H1 (cell line): ENCODE measurements at places on chromosomes 11 and 22.

GRCh38 chr11:69467196-69467595 lies 14.3 kb upstream of the LINC01488 start:
- H3K36me3 ChIP-seq = no peaks in the 10 kb centered on the region
- no peak overlapping the region for H3K4me3 ChIP-seq
- no peak overlapping the region for H3K27ac ChIP-seq
- H3K27me3 ChIP-seq = no peaks in the 10 kb centered on the region; the same call in 1 of the 2 replicates
- H3K4me1 ChIP-seq = no peaks in the 10 kb centered on the region; the same call in none of the 2 replicates

DNA sequence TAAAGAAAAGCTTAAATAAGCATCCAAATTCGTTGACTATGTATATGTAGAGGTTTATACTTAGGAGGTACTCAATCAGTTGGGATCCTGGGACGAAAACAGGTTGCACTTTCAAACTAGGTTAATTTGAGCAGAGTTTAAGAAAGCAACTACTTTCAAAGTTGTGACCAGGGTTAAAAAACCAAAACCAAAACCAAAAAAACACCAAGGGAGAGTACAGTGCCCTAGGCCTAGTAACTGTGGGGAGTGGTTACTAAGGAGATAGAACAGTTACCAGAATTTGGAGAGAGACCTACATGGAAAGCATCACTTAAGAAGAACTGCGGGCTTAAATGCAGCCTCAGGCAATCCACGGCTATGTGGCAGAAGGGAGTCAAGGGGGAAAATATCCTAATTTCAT lies 148.3 kb downstream of the JRKL start:
- no peak for DNase-seq
- no peaks in the 10 kb centered on the region for H3K4me1 ChIP-seq
- H3K27ac ChIP-seq = no peak overlapping the region
- H3K27me3 ChIP-seq = no peaks in the 10 kb centered on the region

DNA sequence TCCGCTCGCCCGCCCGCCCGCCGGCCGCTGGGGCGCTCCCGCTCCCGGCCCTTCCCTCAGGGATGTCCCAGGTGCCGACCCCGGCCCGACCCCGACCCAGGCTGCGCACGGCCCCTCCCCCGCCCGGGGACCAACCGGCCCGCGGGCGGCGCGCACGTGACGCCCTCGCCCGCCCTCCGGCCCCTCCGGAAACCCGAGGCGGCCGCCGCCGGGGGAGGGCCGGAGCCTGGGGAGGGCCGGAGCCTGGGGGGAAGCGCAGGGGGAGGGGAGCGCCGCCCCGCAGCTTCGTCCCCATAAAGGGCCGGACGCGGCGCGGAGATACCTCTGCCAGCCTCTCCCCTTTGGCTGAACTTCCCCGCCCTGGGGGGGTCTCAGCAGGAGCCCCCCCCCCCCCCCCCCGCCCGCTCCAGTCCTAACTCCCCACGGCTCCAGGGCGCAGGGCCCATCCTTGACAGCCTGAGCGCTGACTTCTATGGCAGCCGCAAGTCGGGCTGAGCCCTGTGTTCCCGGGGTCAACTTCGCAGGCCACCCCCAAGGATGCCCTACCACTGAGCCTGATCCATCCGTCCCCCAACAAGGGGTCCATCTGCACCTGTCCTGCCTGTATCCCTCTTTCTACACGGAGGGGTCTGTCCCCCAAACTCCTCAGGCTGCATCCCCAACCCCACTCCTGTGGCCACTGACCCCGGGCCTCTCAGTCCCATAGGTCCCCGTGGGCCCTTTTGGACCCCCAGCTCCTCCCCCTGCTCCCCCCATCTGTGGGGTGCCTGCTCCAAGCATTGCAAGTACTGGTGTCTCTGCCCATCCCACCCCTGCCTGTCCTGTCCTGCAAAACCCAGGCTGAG lies at the start of gene MAPK12:
Gene MAPK12 (minus strand): TSS at position 69 of the 845 bp plus-strand sequence. CDS start 174 bp downstream, outside the sequence.
- H3K4me1 ChIP-seq = no peaks in the 10 kb centered on the region
- DNase-seq = no peak
- H3K27ac ChIP-seq = no peak within 1 kb of the TSS
- no peaks in the 10 kb centered on the region for H3K36me3 ChIP-seq

GRCh38 chr11:124612045-124612444 lies 817 bp downstream of the PANX3 start:
- no peaks in the 10 kb centered on the region for H3K4me1 ChIP-seq
- H3K27ac ChIP-seq = no peak overlapping the region
- DNase-seq = no peak
- no peaks in the 10 kb centered on the region for H3K36me3 ChIP-seq

- H3K4me1 ChIP-seq = peaks cover 29% of the 10 kb centered on the region
- H3K36me3 ChIP-seq = peaks cover 32% of the 10 kb centered on the region
- no peak for DNase-seq
- no peak overlapping the region for H3K27ac ChIP-seq
These were observed 3.3 kb downstream of the TCN2 start for GRCh38 chr22:30610299-30610698.

GRCh38 chr11:96051820-96052219 lies 127.9 kb upstream of the MTMR2 start:
- peaks cover 6% of the 10 kb centered on the region; the same call in 1 of the 2 replicates for H3K4me1 ChIP-seq
- no peak for DNase-seq
- H3K36me3 ChIP-seq = no peaks in the 10 kb centered on the region
- H3K4me3 ChIP-seq = no peak overlapping the region
- H3K27me3 ChIP-seq = no peaks in the 10 kb centered on the region

- no peaks in the 10 kb centered on the region for H3K36me3 ChIP-seq
- no peak for DNase-seq
These were observed 711.1 kb upstream of the LRRC4C start for GRCh38 chr11:42170601-42171000.

DNA sequence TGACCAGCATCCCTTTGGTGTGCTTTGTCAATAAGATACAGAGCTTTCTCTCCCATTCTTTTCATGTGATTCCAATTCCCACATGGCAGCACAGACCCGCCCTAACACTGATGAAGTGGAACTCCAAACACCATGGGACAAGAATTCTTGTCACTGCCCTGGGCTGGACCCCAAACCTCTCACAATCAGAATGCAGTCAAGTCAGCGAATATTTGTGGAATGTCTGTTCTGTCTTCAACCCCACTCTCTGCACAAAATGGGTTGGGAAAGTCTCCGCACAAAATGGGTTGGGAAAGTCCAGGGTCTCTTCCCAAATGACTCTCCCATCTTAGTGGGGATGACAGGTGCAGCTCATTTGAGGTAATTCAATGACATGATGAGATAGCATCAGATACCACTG lies 138.9 kb upstream of the TEAD1 start:
- H3K27ac ChIP-seq = no peak overlapping the region
- DNase-seq = no peak
- no peaks in the 10 kb centered on the region for H3K27me3 ChIP-seq
- no peaks in the 10 kb centered on the region for H3K36me3 ChIP-seq

- no peak overlapping the region for H3K27ac ChIP-seq
- H3K4me3 ChIP-seq = no peak overlapping the region
These were observed 79.3 kb upstream of the RAB1B start for GRCh38 chr11:66189031-66189745.

DNA sequence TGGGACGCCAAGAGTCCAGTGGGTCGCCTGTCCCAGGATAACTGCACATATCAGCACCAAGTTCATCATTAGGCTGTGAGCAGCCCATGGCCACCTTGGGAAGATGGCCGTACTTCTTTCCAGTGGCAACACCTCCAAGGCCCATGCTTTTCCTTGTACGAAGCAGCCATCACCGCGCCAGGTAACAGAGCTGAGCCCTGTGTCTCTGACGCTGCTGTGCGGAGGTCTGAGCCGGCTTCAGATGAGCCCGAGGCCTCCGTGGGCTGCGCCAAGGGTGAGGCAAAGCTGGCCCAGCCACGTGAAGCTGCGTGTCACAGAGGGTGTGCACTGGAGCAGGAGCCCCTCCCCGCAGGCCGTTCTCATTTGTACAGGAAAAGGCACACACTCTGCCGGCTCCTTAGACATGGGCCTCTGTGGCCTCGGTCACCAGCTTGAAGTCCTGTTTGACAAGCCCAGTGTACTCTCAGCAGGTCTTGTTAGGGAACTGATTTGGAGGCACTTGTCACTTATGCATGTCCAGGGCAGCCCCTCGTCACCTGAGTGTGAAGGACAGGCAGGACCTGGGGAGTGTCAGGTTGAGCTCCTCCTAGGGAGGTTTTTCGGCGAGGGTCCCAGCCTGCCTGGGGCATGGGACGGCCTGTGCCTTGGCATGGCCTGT lies 401.5 kb downstream of the TBC1D22A start:
- no peak overlapping the region for H3K27ac ChIP-seq
- H3K27me3 ChIP-seq = no peaks in the 10 kb centered on the region
- H3K4me1 ChIP-seq = no peaks in the 10 kb centered on the region
- H3K4me3 ChIP-seq = no peak overlapping the region
- DNase-seq = no peak
- H3K36me3 ChIP-seq = peaks cover 9% of the 10 kb centered on the region; the same call in 1 of the 2 replicates

GRCh38 chr11:123235117-123235655 lies 40.1 kb upstream of the CLMP start:
- no peak overlapping the region for H3K27ac ChIP-seq
- no peaks in the 10 kb centered on the region for H3K36me3 ChIP-seq
- no peaks in the 10 kb centered on the region for H3K4me1 ChIP-seq
- no peak overlapping the region for H3K4me3 ChIP-seq

- DNase-seq = no peak
- no peaks in the 10 kb centered on the region for H3K27me3 ChIP-seq
- H3K4me1 ChIP-seq = no peaks in the 10 kb centered on the region
- H3K27ac ChIP-seq = no peak overlapping the region
- no peaks in the 10 kb centered on the region; the same call in 1 of the 2 replicates for H3K36me3 ChIP-seq
These were observed 37.7 kb downstream of the NF2 start for GRCh38 chr22:29641042-29641699.

DNA sequence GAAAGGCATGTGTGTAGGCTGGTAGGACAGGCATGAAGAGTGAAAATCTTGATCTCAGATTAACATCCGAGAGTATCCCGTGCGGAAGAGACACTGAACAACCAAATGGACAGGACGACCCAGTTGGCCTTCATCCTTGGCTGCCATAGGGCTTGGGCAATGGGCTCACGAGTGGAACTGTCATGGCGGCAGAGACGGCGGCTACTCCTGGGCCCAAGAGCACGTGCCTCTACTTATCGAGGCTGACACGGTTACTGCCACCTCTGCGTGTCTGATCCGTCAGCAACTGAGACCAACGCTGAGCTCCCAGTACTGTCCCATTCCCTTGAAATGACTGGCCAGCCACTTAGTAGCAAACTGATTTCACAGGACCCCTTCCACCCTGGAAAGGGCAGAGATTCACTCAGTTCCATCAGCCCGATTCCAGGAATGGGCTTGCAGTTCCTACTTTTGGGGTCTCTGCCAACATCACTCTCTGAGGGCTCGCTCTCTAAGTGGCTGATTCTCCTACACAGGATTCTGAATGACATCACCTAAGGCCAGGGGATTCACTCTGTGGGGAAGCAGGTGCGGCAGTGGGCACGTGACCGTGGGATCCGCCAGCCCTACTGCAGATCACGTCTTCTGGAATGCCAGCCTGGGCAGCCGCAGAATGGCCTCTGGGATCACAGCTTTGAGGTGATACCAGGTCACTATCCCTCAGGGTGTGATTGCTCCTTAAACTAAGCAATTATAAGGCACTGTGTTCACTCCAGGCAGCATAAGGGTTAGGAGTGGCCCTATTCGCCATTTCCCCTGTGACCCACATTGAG lies 97.8 kb downstream of the RPS6KA4 start:
- no peak for DNase-seq
- no peak overlapping the region for H3K27ac ChIP-seq
- H3K4me3 ChIP-seq = no peak overlapping the region
- no peaks in the 10 kb centered on the region for H3K27me3 ChIP-seq

DNA sequence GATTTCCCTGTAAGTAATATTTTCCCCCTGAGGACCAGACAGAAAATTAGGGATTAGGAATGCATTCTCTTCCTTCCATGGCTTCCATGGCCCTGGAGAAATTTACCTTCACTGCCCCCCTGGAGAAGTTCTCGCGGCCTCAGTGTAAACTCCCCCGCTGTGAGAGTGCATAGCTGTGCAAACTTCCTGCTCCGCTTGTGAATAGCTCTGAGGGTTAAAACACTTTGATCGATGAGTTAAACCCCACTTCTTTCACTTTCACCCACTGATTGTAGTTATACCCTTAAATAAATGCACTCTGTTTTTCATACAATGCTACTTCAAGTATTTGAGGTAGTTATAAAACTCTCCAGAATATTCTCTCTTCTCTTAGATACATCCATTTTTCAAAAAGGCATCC lies 190.8 kb downstream of the DSCAML1 start:
- no peaks in the 10 kb centered on the region for H3K36me3 ChIP-seq
- peaks cover 1% of the 10 kb centered on the region for H3K4me1 ChIP-seq
- no peak for DNase-seq
- no peak overlapping the region for H3K27ac ChIP-seq
- no peak overlapping the region for H3K4me3 ChIP-seq

- H3K27me3 ChIP-seq = no peaks in the 10 kb centered on the region
- no peaks in the 10 kb centered on the region for H3K36me3 ChIP-seq
- no peak overlapping the region for H3K4me3 ChIP-seq
- H3K4me1 ChIP-seq = peaks cover 16% of the 10 kb centered on the region
These were observed 11.9 kb downstream of the CHRM1 start for GRCh38 chr11:62909107-62909894.

DNA sequence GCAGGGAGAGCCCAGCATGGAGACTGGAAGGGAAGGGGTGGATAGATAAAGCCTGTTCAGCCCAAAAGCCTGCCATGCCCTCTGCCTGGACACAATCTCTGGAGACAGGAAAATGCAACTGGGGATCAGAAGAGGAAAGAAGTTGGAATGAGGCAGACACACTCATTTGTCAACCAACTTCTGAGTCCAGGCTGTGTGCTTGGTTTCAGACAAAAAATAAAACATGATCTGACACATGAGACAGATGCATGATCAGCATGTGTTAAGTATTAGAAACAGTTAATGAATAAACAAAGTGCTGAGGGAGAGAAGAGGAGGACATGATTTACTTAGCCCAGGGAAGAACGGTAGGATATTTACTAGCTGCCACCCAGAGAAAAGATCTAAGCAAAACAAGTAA lies 839 bp downstream of the LRRN4CL start:
- no peaks in the 10 kb centered on the region; the same call in 1 of the 2 replicates for H3K4me1 ChIP-seq
- H3K27me3 ChIP-seq = no peaks in the 10 kb centered on the region
- H3K27ac ChIP-seq = no peak overlapping the region

GRCh38 chr11:81496601-81497000 lies 1237.1 kb downstream of the FAM181B start:
- DNase-seq = no peak
- no peaks in the 10 kb centered on the region for H3K27me3 ChIP-seq
- no peaks in the 10 kb centered on the region for H3K36me3 ChIP-seq
- peaks cover 3% of the 10 kb centered on the region for H3K4me1 ChIP-seq

DNA sequence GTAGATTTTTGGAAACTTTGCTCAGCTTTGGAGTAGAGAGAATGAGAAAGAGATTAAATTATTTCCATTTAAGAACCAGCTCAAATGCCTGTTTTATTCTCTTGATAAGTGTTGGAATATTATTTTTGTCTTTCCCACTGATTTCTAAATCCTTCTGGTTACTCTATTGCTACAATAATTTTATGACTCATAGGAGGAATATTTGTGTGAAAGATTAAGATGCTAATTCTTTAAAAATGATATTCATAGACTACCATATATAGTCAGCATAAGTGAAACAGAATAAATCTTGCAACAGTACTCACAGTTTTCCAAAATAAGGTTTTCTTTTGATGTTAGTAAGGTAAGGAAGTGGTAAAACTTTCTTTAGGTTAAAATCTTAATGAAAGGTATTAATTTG lies 60.9 kb downstream of the YAP1 start:
- H3K27me3 ChIP-seq = no peaks in the 10 kb centered on the region; the same call in 1 of the 2 replicates
- H3K4me1 ChIP-seq = no peaks in the 10 kb centered on the region
- H3K27ac ChIP-seq = no peak overlapping the region
- peaks cover 6% of the 10 kb centered on the region; the same call in 1 of the 2 replicates for H3K36me3 ChIP-seq
- no peak overlapping the region for H3K4me3 ChIP-seq

- no peak overlapping the region for H3K4me3 ChIP-seq
- no peaks in the 10 kb centered on the region for H3K27me3 ChIP-seq
- H3K4me1 ChIP-seq = no peaks in the 10 kb centered on the region
- H3K36me3 ChIP-seq = no peaks in the 10 kb centered on the region
These were observed 39.3 kb upstream of the H19 start for GRCh38 chr11:2036863-2037486.
